ENCODE measurements at places on chromosomes 2 and 18.

GRCh38 chr18:49976795-49977560 lies 163.6 kb upstream of the ACAA2 start:
- no peak for DNase-seq

GRCh38 chr2:10939058-10939457 lies 27.3 kb downstream of the KCNF1 start:
- no peak for DNase-seq

GRCh38 chr18:22471546-22472131 lies 53.9 kb upstream of the CTAGE1 start:
- DNase-seq: no peak

GRCh38 chr18:48605408-48605845 lies 66.6 kb downstream of the CTIF start:
- DNase-seq: no peak

DNA sequence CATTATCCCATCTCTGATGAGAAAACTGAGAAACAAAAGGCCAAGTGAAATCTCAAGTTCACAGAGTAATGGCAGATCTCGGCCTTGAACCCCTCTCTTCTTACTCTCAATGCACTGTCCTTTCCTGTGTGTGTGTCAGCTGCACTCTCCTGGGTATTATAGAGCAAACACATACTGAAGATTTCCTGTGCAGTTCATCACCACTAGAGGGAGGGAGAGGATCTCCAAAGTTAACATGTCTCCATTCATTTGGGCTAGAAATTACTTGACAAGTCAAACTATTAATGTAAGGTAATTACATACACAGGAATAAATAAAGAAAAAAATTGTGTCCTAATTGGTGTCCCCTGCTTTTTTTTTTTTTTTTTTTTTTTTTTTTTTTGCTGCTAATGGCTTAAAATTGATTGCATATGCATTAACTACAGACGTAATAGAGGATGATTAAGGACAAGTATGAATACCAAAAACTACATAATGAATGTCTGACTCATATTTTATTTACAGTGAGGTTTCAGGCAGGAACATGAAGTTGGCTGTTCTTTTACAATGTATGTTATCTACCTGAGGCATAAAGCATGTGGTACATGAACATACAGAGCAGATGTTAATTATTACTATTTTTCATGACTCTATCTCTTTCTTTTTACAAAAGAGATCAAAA lies 269.2 kb downstream of the NYAP2 start:
- peak; percentile 10 for DNase-seq

DNA sequence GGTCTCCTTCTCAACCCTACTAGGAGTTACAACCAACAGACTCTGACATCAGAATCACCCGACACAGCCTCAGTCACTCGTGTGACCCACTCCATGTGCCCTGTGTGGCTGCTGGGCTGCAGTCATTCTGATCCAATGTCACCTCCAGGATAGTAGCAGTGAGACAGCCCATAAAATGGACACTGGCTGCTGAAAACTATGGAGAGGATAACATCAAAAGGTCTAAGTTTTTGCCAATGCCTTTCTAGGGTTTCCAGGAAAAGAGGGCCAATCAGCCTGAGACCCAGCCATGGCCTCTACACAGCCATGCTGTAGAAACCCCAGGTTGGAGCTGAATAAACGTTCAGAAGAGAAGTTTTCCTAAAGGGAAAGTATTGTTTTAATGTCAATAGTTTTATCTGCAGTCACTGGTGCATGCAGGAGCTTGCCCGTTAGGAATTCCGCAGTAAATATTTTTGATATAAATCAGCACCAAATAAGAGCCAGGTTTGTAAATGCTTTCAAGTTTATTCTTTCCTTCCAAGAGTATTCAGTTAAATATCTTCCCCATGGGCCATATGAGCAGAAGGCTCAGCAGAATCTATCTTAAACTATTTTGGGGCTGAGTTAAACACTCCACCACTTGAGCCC lies 92.2 kb upstream of the PID1 start:
- DNase-seq: no peak

DNA sequence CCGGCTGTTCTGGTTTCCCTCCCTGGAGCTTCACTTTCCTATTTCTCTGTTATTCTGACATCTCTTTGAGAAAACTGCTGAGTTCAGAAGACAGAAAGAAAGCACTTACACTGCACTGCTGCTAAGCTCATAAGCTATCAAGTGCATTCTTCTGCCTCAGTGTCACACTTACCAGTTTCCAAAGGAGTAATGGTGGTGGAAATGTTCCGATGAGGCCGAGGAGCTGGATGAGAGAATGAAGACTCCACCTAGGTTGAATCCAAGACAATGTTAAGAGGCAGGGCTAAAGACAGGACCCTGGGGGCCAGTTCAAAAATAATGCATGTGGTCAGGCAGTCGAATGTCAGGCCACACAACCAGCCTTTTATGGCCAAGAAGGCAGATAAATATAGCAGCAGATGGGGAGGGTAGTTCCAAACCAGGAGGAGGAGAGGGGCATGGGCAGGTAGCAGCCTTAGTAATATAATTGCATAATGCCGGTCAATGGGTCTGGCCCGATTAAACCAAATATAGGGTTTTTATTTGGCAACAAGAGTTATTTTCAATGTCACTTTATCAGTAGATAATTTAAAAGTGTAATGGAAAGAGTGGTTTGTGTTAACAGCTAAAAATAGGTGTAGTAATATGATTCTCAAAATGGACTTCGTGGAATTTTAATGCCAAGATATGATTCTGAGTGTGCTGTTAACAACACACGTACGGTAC lies at the start of gene MYOM1:
Gene MYOM1, minus strand, starts transcription at position 338 of the 705 bp plus-strand sequence. CDS start 4,745 bp downstream, outside the sequence.
- DNase-seq: no peak

DNA sequence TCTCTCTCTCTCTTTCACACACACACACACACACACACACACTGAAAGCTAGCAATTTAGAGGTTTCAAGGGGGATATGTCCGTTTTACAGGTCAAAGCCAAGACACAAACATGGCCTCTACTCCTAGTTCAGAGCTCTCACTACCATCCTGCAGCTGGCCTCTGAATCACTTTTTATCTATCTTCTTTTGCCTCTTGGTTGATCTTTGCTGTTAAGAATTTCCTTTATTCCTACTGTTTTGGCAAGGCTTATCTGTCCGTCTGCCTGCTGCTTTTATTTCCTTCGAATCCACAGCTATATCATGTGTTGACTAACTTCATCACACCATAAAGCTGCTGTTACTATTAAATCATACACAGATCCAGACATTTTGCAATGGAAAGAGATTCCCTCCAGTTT lies 543.0 kb downstream of the PLCL1 start:
- DNase-seq: no peak

- DNase-seq: no peak
Measured at GRCh38 chr2:235845245-235845644, 322.9 kb downstream of the GBX2 start.

DNA sequence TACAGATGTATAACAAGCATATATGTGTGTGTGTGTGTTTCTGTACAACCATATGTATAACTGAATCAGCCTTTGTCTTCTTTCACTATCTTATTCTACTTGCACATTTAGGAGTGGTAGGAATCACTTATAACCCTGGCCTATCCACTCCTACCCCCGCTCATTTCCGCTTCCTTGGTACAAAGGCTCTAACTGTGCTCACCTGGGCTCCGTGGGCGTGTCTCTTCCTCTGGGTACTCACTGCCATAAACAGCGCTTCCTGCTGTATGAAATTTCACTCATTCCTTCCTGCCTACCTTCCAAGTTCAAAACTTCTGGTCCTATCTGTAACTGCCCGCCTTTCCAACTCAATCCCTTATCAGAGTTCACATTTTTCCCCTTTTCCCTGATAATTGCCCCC lies 815.5 kb downstream of the EPHA4 start:
- DNase-seq: no peak

DNA sequence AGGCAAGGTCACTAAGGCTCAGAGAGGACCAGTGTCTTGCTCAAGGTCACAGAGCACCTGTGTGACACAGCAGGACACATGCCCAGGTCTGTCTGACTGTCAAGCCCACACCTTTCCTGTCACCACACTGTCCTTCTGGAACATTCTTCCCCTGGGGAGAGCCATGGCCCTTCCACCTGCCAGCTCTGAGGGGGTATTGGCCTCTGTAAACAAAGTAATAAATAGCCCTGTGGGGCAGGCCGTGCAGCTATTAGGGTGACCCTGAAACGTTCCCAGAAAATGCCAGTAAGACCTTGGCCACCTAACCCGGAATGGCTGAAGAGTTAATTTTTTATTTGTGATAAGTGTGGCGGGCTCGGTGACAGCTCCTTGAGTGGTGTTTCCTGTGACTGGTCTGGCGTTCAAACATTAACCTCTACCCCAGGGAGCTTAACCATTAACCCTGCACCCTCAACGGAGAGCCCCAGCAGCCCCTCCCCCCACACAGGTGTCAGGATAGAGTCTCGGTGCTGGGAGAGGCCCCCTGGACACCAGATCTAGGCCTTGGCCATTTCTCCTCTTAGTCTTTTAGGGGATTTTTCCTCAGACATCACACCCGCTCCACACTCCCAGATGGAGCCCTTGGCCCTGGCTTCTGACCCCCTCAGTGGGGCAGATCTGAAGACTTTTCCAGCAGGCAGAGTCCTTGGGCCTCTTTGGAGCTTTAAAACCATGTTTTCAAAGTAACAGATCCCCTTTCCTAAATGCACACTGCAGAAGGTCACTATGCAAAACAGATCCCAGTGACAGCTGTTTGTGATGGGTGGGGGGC lies 36.6 kb downstream of the SCTR start:
- no peak for DNase-seq
